ENCODE measurements at places on chromosomes 3 and 15. TPM values are rescaled to one million over a fixed set of nuclear protein-coding genes. Genes with fewer than 3 reads are reported as not detected.

The CASR gene
- not detected for total RNA-seq

The GOLGA6L7 gene
- not detected for total RNA-seq

The ARL14 gene
- total RNA-seq, result 0.22 TPM

The MAP1A gene
- total RNA-seq, result 138 TPM

- no peak for DNase-seq
- H3K4me1 ChIP-seq, result no peaks in the 10 kb centered on the region
- H3K27ac ChIP-seq, result no peak overlapping the region
- H3K4me3 ChIP-seq, result no peak overlapping the region
- H3K36me3 ChIP-seq, result no peaks in the 10 kb centered on the region
These were observed 177.6 kb upstream of the SETMAR start for GRCh38 chr3:4125576-4125975.

The ZBBX gene
- total RNA-seq, result 1.3 TPM

The ZNF717 gene
- total RNA-seq, result 2.4 TPM

The EPHA6 gene
- 0.99 TPM for total RNA-seq

GRCh38 chr15:89910891-89911626 is 1.7 kb downstream of the ARPIN start:
- no peak overlapping the region for H3K4me3 ChIP-seq
- DNase-seq, result no peak
- H3K27me3 ChIP-seq, result no peaks in the 10 kb centered on the region

The CHRNB4 gene
- total RNA-seq, result not detected

The IRAK2 gene
- 2.1 TPM for total RNA-seq

DNA sequence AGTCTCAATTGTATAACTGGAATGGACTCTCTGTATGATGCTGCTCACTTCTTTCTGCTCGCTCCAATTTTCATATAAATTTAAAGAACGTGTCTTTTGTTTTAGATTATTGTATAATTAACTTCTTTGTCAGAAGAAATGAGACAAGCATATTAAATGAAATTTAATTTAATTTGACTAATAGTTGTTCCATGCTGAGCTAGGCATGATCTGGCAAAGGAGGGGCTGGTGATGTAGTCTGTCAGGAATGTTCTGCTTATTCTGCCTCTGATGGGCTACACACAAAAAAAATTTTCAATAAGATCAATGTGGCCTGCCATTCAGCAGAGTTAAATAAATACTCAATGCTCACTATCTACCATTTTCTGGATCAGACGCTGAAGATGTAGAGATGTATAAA is 208.4 kb upstream of the CD96 start:
- no peaks in the 10 kb centered on the region for H3K36me3 ChIP-seq
- H3K27ac ChIP-seq, result no peak overlapping the region
- peaks cover 10% of the 10 kb centered on the region for H3K4me1 ChIP-seq
- H3K4me3 ChIP-seq, result no peak overlapping the region
- peak; percentile 33 for DNase-seq

The NEO1 gene
- total RNA-seq, result 39.5 TPM

DNA sequence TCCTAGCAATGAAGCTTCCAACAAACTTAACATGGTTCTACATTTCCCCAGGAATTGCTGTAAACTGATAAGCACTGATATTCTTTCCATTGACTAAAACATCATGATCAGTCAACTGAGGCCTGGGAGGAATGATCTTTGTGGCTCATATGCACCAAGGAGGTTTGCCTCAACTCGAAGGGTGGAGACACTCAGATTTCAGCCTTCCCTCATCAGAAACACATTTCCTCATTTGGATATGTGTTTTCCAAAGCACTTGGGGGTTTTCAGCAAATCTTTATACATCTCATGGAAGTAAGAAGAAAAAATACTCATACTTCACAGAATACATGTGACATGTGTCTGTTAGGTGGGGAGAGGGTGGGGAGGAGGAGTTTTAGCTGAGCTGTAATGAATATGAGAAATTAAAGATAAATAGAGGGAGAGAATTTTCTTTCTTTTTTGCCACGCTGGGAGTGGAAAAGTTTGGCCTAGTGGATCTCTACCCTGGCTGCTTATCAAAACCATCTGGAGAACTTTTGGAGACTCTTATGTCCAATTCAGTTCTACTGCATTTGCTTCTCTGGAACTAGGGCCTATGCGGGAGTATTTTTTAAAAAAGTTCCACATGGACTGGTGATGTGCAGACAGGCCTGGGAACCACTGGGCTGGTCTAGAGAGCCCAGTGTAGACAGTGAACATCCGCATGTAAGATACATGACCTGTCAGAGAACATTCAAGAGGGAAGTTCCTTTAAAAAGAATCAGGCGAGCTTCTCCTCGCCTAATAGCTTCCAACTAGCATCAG is 301.0 kb upstream of the ICE2 start:
- H3K27ac ChIP-seq, result no peak overlapping the region
- no peaks in the 10 kb centered on the region for H3K36me3 ChIP-seq
- no peak for DNase-seq

GRCh38 chr3:37227870-37228549 is 53.6 kb upstream of the LRRFIP2 start:
- peaks cover 9% of the 10 kb centered on the region for H3K27me3 ChIP-seq
- H3K4me3 ChIP-seq, result no peak overlapping the region
- peaks cover 3% of the 10 kb centered on the region for H3K4me1 ChIP-seq
- no peak overlapping the region for H3K27ac ChIP-seq
- no peaks in the 10 kb centered on the region for H3K36me3 ChIP-seq
- DNase-seq, result no peak

- peaks cover under 1% of the 10 kb centered on the region for H3K4me1 ChIP-seq
- no peak overlapping the region for H3K4me3 ChIP-seq
- H3K36me3 ChIP-seq, result no peaks in the 10 kb centered on the region
- no peak overlapping the region for H3K27ac ChIP-seq
These were observed 164.7 kb upstream of the SLCO3A1 start for GRCh38 chr15:91688811-91689210.

- H3K27me3 ChIP-seq, result no peaks in the 10 kb centered on the region
- no peak overlapping the region for H3K4me3 ChIP-seq
- DNase-seq, result no peak
- H3K36me3 ChIP-seq, result peaks cover 69% of the 10 kb centered on the region
These were observed 8.1 kb downstream of the PPM1M start for GRCh38 chr3:52253314-52254304.

The GPR160 gene
- 1.4 TPM for total RNA-seq

The ZCWPW2 gene
- 1.0 TPM for total RNA-seq

GRCh38 chr3:191296041-191296541 is 33.1 kb upstream of the CCDC50 start:
- H3K36me3 ChIP-seq, result no peaks in the 10 kb centered on the region
- H3K4me1 ChIP-seq, result no peaks in the 10 kb centered on the region
- H3K27ac ChIP-seq, result no peak overlapping the region
- H3K4me3 ChIP-seq, result no peak overlapping the region

DNA sequence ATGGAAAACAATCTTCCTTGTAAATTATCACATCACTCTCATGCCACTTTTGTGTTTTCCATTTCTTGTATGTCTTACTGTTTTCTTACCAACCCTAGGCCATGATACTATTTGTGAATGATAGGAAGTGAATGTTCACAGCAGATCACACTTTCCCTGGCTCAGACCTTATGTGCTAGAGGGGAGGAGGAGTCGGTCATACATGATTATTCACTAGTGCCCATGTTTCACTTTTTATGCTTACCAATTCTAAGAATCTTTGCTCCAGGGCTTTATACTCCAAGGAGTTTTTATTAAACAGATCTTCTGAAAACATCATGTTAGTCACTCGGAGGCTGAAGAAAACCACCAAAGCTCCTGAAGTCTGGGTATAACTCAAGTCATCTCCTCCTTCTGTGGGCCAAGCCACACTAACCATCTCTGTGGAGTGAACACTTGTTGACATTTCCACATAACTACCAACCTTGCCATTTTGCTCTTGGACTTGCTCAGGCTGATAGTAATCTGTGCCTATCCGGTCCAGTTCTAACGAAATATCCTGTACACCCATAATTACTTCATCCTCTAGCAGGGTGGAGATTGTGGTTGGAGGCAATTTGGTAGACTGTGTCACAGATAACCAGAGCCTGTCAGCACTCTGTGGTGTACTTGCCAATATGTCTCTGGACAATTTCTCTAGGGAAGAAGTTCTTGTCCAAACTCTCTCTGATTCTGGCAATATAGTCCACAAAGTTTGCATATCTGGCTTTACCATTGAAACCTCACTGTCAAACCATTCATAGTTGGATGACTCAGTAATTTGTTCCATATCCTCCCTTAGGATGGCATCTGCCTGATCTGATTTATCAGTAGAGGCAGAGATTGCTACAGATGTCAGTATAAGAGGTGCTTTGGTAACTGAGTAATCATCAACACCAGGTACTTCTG is 76.8 kb downstream of the IMPG2 start:
- H3K27ac ChIP-seq, result no peak overlapping the region
- H3K4me3 ChIP-seq, result no peak overlapping the region
- no peaks in the 10 kb centered on the region for H3K36me3 ChIP-seq
- H3K27me3 ChIP-seq, result no peaks in the 10 kb centered on the region
- H3K4me1 ChIP-seq, result no peaks in the 10 kb centered on the region
- no peak for DNase-seq

DNA sequence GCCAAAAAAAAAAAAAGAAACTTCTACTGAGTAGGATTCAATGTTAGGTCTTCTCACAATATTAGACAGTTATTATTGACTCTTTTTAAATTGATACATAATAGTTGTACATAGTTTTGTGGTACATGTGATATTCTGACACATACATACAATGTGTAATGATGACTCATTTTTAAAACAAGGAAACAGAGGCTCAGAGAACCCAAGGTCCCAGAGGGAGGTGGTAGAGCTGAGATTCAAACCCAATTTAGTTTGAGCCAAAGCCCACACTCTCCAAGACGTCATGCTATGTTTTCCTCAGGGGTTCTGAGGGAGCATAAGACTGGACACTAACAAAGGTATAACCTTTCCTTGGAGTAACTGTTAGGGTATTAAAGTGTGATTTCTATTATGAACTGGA is 40.6 kb downstream of the MYO5C start:
- peaks cover 40% of the 10 kb centered on the region for H3K4me1 ChIP-seq
- DNase-seq, result peak; percentile 41
- no peaks in the 10 kb centered on the region for H3K36me3 ChIP-seq
- H3K27me3 ChIP-seq, result no peaks in the 10 kb centered on the region

DNA sequence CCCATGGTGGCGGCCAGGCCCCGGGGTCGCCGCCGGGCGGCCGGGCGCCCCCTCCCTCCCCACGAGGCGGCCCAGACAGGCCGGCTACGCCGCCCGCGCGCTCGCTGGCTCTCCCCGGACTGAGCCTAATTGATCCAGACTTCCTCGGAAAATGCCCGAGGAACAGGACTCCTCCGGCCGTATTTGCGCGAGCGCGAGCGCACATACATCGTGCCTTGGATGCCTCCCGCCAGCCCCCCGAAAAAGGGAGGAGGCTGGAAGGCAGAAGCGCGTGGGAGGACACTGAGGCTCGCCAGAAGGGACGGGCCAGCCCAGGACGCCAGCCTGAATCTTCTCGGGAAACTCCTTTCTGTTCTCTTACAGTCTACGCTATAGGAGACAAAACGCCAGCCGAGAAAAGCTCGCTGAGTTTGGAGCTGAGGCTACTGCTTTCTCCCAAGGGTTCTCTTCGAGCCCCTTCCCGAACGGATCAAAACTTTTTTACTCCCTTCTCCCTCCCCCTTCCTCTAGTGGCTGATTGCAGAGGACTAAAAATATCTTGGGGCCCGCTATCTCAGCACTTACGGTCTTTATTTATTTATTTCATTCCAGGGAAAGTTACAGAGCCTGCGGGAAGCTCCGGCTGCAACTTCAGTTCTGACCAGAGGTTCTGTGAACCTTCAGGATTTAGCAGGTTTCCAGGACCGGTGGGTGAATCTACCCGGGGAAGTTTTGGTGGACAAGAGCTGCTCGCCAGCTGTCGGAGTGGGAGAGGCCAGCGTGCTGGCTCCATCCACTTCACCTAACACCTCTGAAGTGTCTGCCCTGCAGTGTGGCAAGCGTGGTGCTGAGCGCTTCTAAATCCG is at the start of gene PDZRN3:
Gene PDZRN3, minus strand, starts transcription at position 121 of the 845 bp plus-strand sequence.
- H3K36me3 ChIP-seq, result no peaks in the 10 kb centered on the region
- H3K4me1 ChIP-seq, result peaks cover 8% of the 10 kb centered on the region
- no peaks in the 10 kb centered on the region for H3K27me3 ChIP-seq
- peak within 1 kb of the TSS; percentile 63 for H3K4me3 ChIP-seq
- peak within 1 kb of the TSS; percentile 61 for H3K27ac ChIP-seq

The CSTA gene
- total RNA-seq, result 0.55 TPM

DNA sequence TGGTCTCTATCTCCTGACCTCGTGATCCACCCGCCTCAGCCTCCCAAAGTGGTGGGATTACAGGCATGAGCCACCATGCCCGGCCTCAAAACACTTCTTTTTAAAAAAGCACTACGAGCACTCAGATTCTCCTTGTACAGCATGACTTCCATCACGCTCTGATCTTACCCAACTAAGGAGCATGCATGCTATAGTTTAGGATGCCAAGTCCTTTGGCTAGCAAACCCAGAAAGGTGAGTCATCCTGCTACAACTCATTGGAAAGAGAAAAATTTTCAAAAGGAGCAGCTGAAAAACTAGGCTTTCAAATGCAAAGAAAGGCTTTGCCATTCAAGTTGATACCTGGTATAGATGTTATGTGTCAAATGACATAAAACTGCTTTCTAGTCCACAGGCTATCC is 70.3 kb upstream of the PRICKLE2 start:
- no peaks in the 10 kb centered on the region for H3K36me3 ChIP-seq
- H3K27me3 ChIP-seq, result no peaks in the 10 kb centered on the region
- H3K4me1 ChIP-seq, result peaks cover 16% of the 10 kb centered on the region
- peak; percentile 90 for DNase-seq
- no peak overlapping the region for H3K4me3 ChIP-seq

DNA sequence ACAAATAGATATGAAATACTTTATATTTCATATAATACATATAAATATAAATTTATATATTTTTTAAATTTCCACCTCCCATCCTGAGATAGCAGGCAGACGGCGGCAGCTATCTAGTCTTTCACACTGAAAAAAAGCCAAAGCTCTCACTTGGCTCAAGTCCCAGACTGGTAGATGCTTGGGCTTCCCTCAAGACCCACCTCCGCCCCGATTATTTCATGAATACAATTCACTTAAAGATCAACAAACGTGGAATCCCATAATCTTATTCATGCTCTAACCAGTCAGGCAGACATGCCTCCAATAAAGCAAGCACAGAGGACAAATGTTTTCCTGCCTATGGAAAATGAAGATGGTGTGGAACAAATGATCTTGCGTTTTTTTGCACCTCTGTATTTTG is 275.9 kb upstream of the NR2F2 start:
- H3K27me3 ChIP-seq, result peaks cover 7% of the 10 kb centered on the region
- H3K36me3 ChIP-seq, result no peaks in the 10 kb centered on the region
- no peak overlapping the region for H3K4me3 ChIP-seq
- peaks cover 13% of the 10 kb centered on the region for H3K4me1 ChIP-seq

The TGM5 gene
- 0.16 TPM for total RNA-seq

The KLHL40 gene
- total RNA-seq, result not detected

DNA sequence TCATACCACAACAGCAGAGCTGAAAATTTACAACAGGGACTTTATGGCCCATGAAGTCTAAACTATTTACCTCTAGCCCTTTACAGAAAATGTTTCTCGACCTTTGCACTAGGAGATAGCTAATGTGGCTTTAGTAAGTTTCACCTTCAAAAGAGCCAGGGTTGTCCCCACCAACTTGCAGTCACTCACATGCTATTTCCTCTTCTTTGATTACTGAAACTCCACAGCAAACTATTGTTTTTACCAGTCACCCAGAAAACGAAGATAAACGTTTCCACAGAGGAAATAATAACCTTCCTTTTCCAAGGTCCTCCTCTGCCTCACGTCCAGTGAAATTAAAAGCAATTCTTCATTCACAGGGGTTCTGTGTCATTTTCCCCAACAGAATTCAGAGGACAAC is 48.2 kb downstream of the WWTR1 start:
- no peaks in the 10 kb centered on the region for H3K27me3 ChIP-seq
- H3K4me1 ChIP-seq, result peaks cover 49% of the 10 kb centered on the region
- H3K4me3 ChIP-seq, result no peak overlapping the region
- H3K27ac ChIP-seq, result peak overlapping the region; percentile 41
- H3K36me3 ChIP-seq, result peaks cover 5% of the 10 kb centered on the region

The DYNLT2B gene
- 13.0 TPM for total RNA-seq

- no peak overlapping the region for H3K4me3 ChIP-seq
- no peaks in the 10 kb centered on the region for H3K27me3 ChIP-seq
- no peak overlapping the region for H3K27ac ChIP-seq
- no peaks in the 10 kb centered on the region for H3K4me1 ChIP-seq
These were observed 269.1 kb downstream of the RAP2B start for GRCh38 chr3:153431076-153431475.

Measured in astrocyte (in vitro differentiated cells and primary cell).